ENCODE measurements at places on chromosomes 3 and 15.

GRCh38 chr15:85168642-85169173 lies 187.1 kb downstream of the PDE8A start:
- peak; percentile 93 for DNase-seq

- peak; percentile 83 for DNase-seq
Measured at GRCh38 chr3:133472242-133472641, 72.4 kb downstream of the BFSP2 start.

DNA sequence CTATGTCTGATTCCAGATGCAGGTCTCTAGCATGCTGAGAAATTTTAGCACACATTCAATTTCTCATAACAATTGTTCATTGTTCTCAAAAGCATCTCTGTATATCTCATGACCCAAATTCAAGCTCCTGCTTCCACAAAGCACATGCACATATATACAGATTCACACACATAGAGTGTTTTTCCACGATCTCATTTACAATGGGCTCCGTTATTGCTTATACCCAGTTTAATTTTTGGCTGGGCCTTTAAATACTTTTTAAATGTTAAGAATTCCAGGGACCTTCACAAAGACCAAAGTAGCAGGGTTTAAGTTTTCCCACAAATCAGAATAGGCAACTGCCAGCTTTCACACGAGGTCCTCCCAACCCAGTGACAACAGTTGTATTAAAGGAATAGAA lies 333.5 kb upstream of the SEMA6D start:
- DNase-seq = no peak

DNA sequence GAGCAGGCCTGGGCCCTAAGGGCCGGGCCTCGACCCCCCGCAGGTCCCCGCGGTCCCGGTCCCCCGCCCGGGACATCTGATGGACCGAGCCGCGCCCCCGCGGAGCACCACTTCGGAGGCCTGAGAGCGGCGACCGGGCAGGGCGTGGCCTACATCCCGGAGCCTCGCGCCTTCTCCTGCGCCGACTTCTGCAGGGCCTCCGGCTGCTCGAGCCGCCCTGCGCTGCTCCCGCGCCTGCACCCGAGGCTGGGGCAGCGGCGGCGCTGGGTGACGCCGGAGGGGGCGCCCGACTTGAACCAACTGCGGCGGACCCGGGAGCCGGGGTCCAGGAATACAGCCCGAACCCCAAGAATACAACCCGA lies 14.9 kb upstream of the GP9 start:
- peak; percentile 58 for DNase-seq

- DNase-seq = no peak
Measured at GRCh38 chr3:144774897-144775296, 803.3 kb downstream of the DIPK2A start.

GRCh38 chr3:34925851-34926250 lies 713.5 kb upstream of the ARPP21 start:
- DNase-seq = no peak
